Uterus (tissue), 4 donors: ENCODE measurements at places on chromosomes 5 and 9. TPM values are rescaled to one million over a fixed set of nuclear protein-coding genes. Genes with fewer than 3 reads are reported as not detected.

DNA sequence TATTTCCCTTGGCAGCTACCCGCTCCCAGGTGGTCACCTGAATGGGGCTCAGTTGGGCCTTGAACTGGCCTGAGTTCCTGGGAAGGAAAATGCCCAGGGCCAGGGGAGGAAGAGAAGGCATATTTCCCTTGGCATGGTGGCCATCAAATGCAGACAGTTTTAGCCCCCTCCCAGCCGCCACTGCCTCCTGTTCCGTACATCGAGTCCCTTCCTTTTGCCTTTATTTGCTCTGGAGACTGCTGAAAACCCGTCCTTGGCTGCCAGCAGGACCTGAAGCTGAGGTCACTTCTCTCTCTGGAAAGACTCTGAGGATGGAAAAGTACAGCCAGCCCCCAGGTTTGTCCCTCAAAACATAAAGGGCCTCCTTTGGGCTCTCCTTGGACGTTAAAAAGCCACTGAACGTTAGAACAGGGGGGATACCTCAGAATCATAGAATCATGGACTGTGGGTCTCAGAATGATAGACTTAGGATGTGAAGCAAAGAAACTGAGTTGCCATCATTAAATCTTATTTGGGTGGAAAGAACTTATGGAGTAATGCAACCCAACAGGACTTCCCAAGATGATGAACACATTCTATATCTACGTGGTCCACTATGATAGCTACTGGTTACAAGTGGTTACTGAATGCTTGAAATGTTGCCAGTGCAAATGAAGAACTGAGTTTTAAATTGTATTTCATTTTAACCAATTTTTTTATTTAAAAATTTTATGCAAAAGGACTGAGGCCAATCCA lies 7.1 kb downstream of the SPARC start:
- no peak for DNase-seq

GRCh38 chr9:38727497-38728001 lies 7.6 kb upstream of the FAM240B start:
- DNase-seq, result no peak

GRCh38 chr9:76161106-76161505 lies 233.1 kb downstream of the RFK start:
- no peak for DNase-seq

GRCh38 chr5:94524841-94525697 lies 93.3 kb downstream of the KIAA0825 start:
- DNase-seq, result no peak

The TMEM171 gene
- total RNA-seq, result not detected

The PLAC8L1 gene
- not detected for total RNA-seq

The PCDHA13 gene
- total RNA-seq, result 2.8 TPM
